ENCODE measurements at places on chromosomes 4 and X.

DNA sequence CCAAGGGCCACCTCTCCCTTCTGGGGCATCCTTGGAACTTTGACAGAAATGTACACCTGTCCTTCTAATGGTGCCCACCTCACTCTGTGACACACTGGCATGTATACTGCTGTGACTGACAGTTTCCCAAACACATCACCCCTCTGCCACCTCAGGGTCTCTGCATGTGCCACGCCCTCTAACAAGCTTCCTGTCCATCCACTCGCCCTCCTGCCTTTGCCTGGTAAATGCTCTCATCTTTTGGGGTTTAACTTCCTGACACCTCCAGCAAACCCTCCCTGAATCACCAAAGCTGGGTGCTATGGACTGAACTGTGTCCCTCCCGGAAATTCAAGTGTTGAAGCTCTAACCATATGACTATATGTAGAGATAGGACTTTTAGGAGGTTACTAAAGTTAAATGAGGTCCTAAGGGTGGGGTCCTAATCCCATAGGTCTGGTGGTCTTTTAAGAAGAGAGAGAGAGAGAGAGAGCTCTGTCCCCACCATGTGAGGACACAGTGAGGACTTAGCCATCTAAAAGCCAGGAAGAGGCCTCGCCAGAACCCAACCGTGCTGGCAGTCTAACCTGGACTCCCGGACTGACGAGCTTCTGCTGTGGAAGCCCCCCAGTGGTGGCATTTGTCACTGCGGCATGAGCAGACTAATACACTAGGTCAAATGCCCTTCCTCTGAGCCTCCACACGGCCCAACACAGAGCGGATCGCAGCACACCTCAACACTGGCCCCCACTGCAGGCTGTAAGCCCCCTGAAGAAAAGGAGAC is 95.6 kb downstream of the AFAP1 start:
- peak; percentile 57 for DNase-seq

DNA sequence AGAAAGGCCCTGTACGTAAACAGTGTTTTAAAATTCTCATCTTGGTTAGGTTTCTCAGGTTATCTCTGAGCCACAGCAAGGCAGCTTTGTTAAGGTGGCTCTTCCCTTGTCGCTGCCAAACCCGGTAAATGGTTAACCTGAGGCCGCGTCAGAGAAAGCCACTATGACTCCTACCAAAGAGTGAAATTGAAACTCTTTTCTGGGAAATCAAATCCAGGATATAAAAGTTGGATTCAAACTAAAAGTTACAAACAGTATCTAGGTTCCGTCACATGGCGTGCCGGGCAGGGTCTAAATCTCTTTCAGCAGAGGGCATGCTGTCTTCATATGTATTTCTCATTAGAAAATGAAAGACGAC is 433 bp downstream of the MMAA start:
- peak; percentile 15 for DNase-seq

DNA sequence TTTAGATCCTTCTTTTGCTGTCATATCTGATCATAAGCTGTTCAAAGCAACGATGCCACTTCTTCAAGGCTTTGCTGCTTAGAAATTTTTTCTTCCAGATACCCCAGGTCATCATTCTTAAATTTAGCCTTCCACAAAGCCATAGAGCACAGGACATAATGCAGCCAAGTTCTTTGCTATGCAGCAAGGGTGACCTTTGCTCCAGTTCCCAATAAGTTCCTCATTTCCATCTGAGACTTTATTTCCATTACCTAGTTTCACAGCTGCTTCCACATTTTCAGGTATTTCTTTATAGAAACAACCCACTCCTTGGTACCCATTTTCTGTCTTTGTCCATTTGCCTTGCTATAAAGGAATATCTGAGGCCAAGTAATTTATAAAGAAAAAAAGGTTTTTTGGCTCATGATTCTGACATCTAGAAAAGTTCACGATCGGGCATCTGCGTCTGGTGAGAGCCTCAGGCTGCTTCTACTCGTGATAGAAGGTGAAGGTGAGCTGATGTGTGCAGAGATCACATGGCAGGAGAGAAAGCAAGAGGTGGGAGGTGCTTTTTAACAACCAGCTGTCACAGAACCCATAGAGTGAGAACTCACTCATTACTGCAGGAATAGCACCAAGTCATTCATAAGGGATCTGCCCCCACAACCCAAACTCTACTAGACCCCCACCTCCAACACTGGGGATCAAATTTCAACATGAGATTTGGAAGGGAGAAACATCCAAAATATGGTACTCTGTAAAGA is 11.8 kb upstream of the TASL start:
- no peak for DNase-seq

DNA sequence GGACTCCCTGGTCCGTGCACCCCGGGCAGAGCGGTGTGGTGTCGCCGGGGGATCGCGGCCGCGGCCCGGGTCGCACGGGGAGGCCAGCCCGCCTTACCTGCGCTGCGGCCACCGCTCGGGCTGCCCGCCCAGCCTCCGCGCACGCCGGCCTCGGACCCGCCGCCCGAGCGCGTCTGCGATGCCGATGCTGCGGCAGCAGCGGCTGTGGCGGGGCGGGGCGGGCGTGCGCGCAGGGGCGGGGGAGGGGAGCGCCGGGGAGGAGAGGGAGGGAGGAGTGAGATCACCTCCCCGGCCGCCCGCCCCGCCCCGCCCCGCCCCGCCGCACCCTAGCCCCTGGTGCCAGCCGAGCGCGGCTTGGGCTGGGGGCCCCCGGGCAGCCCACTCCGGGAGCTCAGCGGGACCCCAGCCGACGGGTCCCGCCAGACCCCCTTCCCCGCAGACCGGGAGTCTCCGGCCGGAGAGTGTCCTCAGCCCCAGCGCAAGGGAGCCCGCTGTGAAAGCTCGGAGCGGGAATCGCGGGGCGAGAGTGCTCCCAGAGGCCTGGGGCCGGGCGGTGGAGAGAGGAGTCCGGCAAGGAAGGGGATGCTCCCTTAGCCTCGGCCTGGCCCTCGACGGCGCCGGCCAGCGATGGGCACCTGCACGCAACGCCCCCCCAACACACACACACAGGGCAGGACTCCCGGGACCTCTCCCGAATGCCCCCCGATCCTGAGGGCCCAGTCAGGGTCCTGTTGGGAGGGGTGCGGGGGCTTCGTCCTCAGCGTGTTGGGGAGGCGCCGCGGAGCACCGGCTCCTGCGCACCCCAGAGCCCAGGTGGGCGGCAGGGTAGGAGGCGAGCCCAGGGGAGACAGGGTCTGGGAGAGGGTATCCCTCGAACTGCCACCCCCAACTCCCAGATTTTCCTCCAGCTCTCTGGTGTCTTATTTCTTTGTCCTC is at the start of gene L1CAM:
L1CAM (minus strand) TSS at position 206 of the 936 bp plus-strand sequence. CDS start 10,337 bp downstream, outside the sequence.
- no peak for DNase-seq

- no peak for DNase-seq
Measured at GRCh38 chr4:93501946-93502345, 326.6 kb upstream of the ATOH1 start.

DNA sequence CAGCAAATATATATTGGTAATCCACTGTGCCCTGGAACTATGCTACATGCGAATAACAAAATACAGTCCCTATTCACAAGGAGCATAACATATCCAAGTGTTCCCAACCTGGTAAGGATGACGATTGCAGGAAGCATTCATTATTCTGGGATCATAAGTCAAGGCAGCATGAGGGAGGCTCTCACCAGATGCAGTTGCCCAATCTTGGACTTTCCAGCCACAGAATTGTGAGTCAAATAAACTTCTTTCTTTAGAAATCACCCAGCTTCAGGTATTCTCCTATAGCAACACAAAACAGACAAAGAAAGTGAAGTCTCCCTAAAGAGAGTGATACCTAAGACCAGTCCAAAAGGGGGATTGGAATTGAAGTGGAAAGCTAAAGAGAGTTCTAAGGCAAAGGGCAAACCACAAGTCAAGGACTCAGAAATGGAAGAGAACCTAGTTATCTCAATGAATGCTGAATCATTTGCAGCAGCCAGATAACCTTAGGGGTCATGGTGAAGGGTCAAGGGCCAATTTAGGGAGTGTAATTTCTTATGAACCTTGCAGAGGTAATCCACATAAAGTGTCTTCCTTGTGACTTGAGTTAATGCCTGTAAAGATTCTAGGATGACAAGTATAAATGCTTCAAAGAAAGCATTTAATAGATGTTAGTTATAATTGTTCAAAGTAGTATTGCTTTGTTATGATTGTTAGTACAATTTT is 103.1 kb upstream of the PCDH7 start:
- DNase-seq: no peak

GRCh38 chrX:17621566-17622270 is 115.6 kb upstream of the SCML1 start:
- no peak for DNase-seq

GRCh38 chrX:46547857-46548256 is 2.6 kb upstream of the ZNF674 start:
- DNase-seq: peak; percentile 10

GRCh38 chr4:148944136-148944838 is 502.1 kb upstream of the NR3C2 start:
- DNase-seq: no peak

DNA sequence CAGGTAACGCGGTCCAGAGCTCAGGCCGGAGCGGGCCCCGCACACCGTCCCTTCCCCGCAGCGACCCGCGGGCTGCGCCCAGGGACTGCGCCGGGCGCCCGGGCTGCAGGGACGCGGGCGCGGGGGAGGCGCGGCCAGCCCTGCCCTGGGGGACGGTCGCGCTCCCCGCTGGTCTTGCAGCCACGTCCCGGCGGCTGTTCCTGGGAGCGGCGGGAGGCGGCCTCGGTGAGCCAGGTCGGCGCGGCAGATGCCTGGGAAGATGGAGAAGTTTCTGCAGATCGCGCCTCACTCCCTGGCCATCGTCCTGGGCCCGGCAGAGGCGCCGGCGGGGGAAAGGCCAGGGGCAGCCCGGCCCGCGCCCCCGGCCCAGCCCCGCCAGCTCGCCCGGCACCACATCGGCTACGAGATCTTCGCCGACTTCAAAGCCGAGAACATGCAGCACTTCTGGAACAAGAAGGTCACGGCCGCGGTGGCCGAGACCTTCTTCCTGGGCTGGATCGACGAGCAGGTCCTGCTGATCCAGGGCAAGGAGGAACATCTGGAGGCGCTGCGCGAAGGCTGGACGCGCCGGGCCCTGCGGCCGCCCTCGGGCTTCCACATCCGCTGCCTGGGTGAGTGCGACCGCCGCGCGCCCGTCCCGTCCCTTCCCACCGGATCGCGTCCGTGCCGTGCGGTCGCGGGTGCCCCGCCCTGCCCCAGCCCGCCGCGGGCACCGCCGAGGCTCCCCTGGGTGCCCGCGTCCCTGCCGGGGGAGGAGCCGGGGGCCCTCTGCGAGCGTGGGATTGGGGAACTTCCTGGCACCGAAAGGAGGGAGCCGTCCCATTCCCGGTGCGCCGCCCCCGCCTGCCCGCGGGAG is 107.4 kb upstream of the STOX2 start:
- no peak for DNase-seq

DNA sequence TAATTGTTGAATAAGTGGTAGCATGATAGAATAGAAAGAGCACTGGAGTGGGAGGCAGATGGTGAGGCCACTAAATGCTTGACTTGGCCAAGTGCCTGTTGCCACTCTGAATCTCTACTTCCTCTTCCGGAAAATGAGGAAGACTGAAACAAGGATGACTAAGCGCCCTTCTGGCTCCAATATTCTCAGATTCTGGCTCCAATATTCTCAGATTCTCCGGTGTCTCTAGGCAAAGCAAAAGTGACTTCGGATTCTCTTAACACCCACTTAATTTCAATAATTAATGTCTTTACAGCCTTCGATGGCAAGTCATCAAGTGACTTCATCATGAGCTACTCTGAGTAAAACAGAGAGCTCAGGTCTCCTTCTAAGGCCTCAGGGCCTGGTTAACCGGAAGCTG is 402.2 kb upstream of the FGF13 start:
- DNase-seq: no peak
